Aorta (tissue), 5 donors: ENCODE measurements at places on chromosomes 7 and 10.

GRCh38 chr7:81333004-81333403 is 414.2 kb upstream of the SEMA3C start:
- DNase-seq = no peak

DNA sequence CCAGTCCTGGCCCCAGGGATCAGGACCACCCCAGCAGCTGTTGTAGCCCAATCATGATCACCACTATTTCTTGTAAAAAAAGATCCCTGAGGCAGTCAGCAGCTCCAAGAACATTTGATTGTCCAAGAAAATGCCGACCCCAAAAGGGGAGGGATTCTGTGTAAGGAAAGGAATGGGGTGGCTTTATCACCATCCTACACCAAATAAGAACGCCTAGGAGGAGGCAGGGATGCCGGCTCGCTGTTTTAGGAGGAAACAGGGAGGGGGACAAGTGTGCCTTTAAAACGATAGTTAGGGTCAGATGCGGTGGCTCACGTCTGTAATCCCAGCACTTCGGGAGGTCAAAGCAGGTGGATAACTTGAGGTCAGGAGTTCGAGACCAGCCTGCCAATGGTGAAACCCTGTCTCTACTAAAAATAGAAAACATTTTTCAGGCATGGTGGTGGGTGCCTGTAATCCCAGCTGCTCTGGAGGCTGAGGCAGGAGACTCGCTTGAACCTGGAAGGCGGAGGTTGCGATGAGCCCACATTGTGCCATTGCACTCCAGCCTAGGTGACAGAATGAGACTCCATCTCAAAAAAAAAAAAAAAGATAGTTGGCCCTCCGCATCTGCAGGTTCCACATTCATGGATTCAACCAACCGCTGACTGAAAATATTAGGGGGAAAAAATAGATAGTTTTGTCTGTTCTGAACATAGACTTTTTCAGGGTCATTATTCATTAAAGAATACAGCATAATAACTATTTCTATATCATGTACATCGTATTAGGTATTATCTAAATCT is 63.6 kb downstream of the PDIA4 start:
- DNase-seq = no peak

GRCh38 chr7:114422507-114423501 is 8.2 kb downstream of the FOXP2 start:
- DNase-seq = no peak

DNA sequence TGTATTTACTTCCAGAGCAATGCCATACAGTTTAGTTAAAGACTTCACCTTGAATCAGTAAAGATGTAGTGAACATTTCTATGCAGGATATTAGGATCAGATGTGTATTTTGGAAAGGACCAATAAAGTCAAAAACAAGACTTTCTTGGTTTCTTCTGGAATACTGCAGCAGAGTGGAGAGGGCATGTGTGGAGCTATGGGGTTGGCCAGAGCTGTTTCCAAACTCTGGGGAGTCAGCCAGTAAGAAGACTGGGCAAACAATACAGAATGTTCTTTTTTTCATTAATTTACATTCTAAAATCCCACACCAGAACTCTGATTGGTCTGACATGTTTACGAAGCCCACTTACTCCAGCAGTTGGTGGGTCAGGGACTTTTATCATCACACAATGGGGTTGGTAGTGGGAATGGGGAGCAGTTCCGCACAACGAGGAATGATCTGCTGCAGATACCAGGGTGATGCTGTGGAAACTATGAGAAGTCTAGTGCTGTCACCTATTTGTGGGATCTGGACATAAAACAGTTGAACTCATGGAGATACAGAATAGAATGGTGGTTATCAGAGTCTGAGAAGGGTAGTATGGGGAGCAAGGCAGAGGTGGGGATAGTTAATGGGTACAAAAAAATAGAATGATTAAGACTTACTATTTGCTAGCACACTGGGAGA is 267.7 kb downstream of the MALRD1 start:
- no peak for DNase-seq

- no peak for DNase-seq
These were observed 209.2 kb upstream of the FAM3C start for GRCh38 chr7:121605317-121605680.

DNA sequence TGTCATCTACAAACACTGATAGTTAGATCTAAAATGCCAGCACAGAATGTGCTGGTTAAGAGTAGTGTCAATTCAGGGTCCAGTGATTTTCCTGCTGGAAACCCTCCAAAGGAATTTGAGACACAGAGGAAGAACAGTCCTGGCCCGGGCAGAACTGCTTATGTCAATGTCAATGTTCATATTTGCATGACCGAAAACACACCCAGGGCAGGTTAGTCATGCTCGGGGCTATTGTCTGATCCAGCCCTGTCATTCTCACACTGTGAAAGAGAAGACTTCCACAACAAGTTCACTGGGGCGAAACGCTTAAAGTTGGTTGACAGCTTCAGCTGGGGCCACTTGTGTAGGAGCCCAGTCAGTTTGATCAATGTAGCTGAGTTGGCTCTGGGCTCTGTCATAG is 139.3 kb downstream of the C1GALT1 start:
- no peak for DNase-seq

GRCh38 chr7:139840776-139841175 is 11.7 kb downstream of the TBXAS1 start:
- DNase-seq = no peak

DNA sequence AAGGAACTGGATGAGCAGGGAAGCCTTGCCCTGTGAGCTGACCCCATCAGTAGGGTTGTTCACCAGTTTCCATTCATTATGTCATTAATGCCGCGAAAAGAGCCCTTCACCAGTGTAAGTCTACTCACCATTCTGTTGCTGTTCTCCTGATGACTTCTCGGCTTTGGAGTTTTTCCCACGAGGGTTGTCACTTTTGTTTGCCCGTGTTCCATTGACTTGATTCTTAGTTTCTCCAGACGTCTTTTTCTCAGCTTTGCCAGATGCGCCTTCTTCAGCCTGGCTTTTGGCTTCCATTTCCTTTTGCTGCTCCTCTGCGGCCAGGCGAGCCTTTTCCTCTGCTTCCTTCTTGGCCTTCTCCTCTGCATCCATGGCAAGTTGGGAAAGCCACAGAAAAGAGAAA is 128.8 kb downstream of the PPP1R17 start:
- DNase-seq = no peak

GRCh38 chr7:100544386-100544785 is 5.4 kb downstream of the AGFG2 start:
- DNase-seq = no peak

GRCh38 chr7:128100949-128101713 is 69.9 kb upstream of the LRRC4 start:
- no peak for DNase-seq

DNA sequence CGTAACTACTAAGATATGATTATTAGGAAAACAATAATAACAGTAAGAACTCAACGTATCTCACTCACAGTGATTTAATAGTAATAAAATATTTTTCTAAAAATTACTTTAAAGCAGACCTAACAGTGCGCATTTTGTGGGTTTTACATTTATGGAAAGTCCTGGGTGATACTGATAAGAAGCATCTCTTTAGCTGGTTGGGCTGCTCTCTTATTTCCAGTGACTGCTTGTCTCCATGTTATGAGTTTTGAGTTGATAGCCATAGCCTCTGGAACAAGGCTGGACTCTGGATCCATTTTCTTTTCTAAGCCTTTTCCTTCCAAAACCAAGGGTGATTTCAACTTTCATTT is 29.5 kb upstream of the INHBA start:
- no peak for DNase-seq

GRCh38 chr10:100763043-100763747 is 17.8 kb downstream of the PAX2 start:
- no peak for DNase-seq

DNA sequence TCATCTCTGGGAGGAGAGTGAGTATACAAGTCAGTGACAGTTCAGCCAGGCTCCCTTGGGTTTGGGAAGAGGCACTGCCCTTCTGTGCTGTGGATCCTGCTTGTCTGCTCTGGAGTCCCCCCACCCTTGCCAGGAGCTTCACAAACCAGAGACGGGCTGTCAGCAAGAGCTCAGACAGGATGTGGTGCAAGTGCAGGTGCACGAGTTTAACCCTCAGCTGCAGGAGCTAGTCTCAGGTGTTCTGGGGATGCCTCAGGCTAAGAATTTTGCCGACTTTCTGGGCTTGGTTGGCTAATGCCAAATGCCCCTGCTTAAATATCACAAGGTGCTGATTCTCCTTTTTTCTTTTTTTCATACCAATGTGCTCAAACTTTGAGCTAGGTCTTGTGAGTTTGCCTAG is 22.3 kb downstream of the ZNF783 start:
- no peak for DNase-seq

DNA sequence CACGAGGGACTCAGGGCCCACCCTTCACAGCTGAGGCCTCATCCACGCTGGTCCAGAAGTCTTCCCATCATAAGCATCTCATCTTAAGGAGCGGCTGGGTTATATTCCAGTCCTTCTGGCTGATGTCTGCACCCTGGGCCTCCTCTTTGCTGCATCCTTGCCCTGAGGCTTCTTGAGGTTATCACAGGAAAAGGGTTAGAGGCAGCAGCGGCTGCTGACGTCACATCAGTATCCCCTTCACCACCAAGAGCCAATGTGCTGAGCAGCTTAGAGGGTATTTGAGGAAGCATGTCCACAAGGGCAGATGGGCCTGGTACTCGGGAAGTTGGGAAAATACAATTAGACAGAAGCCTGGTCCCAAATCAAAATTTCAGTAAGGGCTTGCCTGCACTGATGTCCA is 125.1 kb downstream of the PLXNA4 start:
- no peak for DNase-seq

GRCh38 chr7:127794136-127794535 is 142.1 kb downstream of the SND1 start:
- no peak for DNase-seq

DNA sequence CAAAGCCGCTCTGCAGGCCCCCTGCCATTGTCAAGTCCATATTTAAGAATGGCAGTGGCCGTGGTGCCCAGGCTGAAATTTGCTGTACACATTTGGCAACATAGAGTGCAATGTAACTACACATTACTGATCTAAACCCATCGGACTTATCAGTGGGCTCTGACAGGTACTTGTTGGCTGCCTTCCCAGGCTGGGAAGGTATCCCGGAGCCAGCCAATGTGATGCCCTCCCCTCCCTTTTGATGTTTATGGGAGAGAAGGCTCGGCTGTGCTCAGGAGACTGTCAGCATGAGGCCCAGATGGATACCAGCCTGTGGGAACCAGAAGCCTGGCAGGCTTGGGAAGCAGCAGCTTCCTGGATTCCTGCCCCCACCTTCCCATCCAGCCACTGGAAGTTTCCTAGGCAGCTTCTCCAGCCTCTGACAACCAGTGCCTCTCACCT is 146.1 kb upstream of the TCF7L2 start:
- no peak for DNase-seq

GRCh38 chr10:25831080-25831479 is 102.9 kb upstream of the MYO3A start:
- DNase-seq = no peak

- no peak for DNase-seq
These were observed 83.1 kb downstream of the GRK5 start for GRCh38 chr10:119290301-119291048.

- DNase-seq = no peak
These were observed 113.9 kb upstream of the ANLN start for GRCh38 chr7:36275735-36276284.

DNA sequence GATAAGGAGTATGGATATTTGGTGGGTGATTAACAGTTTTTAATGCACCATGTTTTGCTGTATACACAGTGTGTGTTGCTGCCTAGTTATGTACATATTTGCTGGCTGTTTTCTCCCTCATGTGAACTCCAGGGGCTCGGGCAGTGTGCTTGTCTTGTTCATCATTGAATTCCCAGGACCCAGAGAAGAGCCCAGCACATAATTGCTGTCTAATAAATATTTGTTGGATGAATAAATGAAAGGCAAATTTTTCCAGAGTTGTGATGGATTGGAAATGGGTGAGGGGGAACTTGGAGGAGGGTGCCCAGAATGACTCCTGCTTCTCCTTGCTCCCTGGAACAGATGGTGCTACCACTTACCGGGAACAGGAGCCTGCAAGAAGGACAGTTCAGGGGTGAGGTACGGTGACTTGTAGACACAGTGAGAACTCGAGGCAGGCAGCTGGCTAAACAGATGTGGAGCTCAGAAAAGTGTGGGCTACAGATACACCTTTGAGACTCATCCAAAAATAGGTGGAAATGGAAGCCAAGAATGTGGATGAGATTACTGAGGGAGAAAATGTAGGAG is 586.8 kb upstream of the MGMT start:
- no peak for DNase-seq

- DNase-seq = no peak
These were observed 12.2 kb upstream of the FAM53B start for GRCh38 chr10:124756156-124756903.

DNA sequence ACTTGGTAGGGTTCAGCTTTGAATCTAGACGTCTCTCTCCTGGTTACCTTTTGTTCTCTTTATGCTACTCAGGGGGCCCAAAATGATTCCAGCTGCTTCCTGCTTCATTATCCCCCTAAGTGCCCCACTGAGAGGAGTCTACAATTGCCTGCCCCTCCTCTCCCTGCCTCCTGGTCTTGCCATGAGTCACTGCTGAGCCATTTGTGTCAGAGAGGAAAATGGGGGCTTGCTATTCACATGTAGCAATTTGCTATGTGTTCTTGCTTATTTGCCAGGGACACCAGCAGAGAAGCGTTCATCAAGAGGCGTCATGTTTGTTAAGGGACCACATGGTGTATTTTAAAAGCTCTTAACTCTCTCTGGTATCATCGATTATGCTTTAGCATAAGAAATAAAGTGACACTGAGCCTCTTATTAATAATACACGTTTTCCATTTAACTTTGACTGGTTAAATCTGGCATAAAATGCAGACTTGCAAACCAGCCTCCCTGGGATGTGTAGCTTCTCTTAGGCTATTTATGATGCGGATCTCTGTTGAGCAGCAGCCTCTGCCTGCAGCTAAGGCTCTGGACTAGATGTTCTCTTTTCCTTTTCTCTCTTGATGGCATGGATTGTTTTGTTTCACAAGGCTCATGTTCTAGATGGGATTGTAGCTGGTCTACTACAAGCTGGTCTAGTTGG is 239.3 kb downstream of the AUTS2 start:
- DNase-seq = no peak

DNA sequence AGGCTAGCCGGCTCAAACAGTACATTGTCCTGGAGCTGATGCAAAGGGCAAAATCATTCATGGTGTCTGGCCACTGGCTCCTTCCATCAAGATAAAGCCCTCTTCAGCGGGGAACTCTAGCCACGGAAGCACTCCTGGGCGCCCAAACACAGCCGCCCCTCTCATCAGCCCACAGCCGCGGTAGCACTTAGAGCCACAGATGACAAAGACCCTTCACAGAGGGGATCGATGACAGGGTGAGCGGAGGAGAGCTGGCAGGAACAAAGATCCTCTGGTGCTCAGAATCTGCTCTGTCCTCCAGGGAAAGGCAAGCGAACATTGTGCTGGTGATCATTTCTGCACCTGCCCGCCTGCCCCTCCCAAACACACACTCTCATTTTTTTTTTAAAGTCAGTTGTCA is 222.2 kb upstream of the NRP1 start:
- no peak for DNase-seq

GRCh38 chr10:3830946-3831345 is 45.9 kb upstream of the KLF6 start:
- DNase-seq = no peak

GRCh38 chr7:47337531-47337930 is 244.4 kb downstream of the TNS3 start:
- DNase-seq = peak; percentile 51
